ENCODE measurements at places on chromosomes 4 and X. TPM values are rescaled to one million over a fixed set of nuclear protein-coding genes. Genes with fewer than 3 reads are reported as not detected.

The EFHC2 gene
- total RNA-seq, result 0.13 TPM

The TLR10 gene
- total RNA-seq, result not detected

The SMIM43 gene
- 0.26 TPM for total RNA-seq

The GAGE12J gene
- not detected for total RNA-seq

The SLC25A53 gene
- 10.6 TPM for total RNA-seq

The ATG4A gene
- total RNA-seq, result 15.8 TPM

The PNMA3 gene
- total RNA-seq, result 0.06 TPM

The TENT5D gene
- total RNA-seq, result not detected

The CYTL1 gene
- total RNA-seq, result 41.5 TPM

The NUDT11 gene
- total RNA-seq, result 7.3 TPM

The TACR3 gene
- total RNA-seq, result not detected

The GPR34 gene
- not detected for total RNA-seq

The AWAT2 gene
- total RNA-seq, result 0.13 TPM

The AKAP14 gene
- total RNA-seq, result not detected

The FGFR3 gene
- total RNA-seq, result 0.92 TPM

The HHIP gene
- 6.2 TPM for total RNA-seq

The OTC gene
- total RNA-seq, result not detected
